ENCODE measurements at places on chromosomes 2 and 18.

- no peak for DNase-seq
Measured at GRCh38 chr2:128633501-128633900, 314.8 kb upstream of the HS6ST1 start.

DNA sequence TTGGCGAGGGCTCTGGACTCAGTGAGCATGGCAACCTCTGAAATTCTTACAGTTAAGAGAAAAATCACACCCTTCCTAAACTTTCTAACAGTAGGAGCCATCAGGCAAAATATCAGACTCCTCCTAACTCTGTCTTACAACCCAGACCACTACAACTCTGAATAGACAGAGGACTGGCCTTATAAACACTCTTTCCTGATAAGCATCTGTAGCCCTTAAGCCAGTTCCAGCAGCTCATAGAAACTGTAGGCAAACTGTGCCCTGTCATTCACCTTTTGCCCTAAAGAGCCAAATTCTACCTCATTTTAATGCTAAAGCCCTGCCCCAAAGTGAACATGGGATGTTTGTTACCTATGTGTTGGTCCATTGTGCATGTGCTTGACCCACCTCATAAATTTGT lies 304.8 kb downstream of the ALK start:
- DNase-seq: no peak

GRCh38 chr2:175188761-175189160 lies 7.3 kb upstream of the ATP5MC3 start:
- DNase-seq: no peak

DNA sequence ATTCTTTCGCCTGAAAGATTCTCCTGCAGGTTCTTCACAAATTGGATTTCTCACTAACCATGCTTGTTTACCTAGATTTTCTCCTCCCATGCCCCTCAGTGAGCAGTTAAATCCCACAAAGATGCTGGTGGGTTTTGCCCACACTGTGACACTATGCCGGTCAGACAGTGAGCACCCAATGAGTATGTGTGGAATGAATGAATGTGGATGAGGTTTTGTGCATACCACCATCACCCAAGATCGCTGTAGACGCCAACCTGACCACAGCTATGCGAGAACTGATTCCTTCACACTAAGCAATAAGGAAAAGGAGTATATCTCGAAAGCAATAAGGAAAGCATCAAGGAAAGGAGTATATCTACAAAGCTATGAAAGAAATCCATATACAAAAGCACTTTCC lies 116.7 kb downstream of the PID1 start:
- no peak for DNase-seq

DNA sequence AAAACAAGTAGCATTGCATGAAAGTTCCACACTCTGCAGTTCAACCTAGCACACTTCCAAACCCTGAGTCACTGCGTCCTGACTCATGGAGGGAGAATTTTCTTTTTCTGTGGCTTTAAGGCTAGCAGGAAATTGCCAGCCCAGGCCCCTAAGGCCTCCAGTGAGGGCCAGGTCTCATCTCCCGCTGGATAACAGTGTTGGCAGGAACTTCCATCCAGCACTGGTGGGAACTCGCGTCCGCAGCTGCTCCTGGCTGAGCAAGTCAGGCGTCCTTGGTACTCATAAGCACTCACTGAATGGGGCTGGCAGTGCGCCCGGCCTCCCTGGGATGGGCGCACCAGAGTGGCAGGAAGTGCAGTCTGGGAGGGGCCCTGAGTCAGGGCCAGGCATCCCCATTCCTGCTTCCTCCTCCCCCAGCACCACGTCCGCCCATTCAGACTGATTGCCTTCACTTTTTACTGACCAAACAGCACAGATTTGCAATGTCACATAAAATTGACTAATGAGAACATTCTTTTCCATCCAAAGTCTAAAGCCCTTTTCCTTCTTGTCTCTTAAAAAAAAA lies 14.3 kb downstream of the MALL start:
- no peak for DNase-seq
